Tibial nerve (tissue), 4 donors: ENCODE measurements at places on chromosomes 2 and 18.

DNA sequence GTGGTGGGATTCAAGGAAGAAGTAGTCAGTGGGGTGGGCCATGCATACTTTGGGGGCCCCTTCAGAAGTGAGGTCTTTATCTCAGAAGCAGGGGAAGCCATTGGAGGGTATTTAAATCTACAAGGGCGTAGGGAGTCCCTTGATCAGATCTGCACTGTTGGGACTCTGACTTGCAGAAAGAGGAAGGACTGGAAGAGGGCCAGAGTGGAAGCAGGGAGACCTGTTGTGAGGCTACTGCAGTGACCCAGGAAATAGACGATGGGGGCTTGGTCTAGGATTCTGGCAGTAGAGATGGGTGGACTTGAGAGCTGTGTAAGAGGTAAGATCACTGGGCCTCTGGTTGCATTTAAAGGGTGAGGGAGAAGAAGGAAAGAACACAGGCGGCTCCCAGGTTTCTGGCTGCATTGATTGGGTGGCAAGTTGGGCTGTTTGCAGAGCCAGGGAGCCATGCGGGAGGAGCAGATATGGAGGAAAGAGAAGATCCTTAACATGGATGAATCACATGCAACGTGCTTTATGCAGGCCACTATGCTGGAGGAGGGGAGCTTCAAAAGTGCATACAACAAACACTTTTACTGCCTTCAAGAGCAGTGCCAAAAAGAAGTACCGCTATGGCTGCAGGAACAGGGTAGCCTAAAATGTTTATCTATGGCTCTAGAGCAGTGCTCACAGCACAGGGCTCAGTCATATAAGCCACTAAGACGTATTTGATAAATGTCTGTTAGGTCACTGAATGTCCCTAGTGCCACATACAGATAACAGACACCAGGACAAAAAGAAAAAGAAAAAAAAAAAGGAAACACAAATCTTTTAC is 2.3 kb downstream of the SFXN5 start:
- H3K27ac ChIP-seq = peak overlapping the region; percentile 83
- H3K4me3 ChIP-seq = peak overlapping the region; percentile 84

GRCh38 chr18:59767732-59768131 is 70.5 kb upstream of the CCBE1 start:
- no peaks in the 10 kb centered on the region for H3K27me3 ChIP-seq
- no peaks in the 10 kb centered on the region for H3K36me3 ChIP-seq
- no peaks in the 10 kb centered on the region for H3K4me1 ChIP-seq
- DNase-seq = no peak
- H3K27ac ChIP-seq = no peak overlapping the region

GRCh38 chr2:241359481-241360045 is 3.5 kb downstream of the FARP2 start:
- H3K36me3 ChIP-seq = no peaks in the 10 kb centered on the region
- H3K4me3 ChIP-seq = no peak overlapping the region
- H3K4me1 ChIP-seq = no peaks in the 10 kb centered on the region
- no peak for DNase-seq
- H3K27me3 ChIP-seq = no peaks in the 10 kb centered on the region
- no peak overlapping the region for H3K27ac ChIP-seq

GRCh38 chr2:64244037-64244416 is 99.8 kb upstream of the PELI1 start:
- no peak overlapping the region for H3K4me3 ChIP-seq
- no peak for DNase-seq
- no peaks in the 10 kb centered on the region for H3K27me3 ChIP-seq
- H3K36me3 ChIP-seq = no peaks in the 10 kb centered on the region
- peaks cover 3% of the 10 kb centered on the region for H3K4me1 ChIP-seq

- no peak overlapping the region for H3K27ac ChIP-seq
- no peak for DNase-seq
- H3K4me3 ChIP-seq = no peak overlapping the region
- H3K4me1 ChIP-seq = no peaks in the 10 kb centered on the region
These were observed 47.4 kb upstream of the SMAD7 start for GRCh38 chr18:48997985-48998831.

GRCh38 chr2:152247337-152247695 is 71.8 kb upstream of the STAM2 start:
- no peaks in the 10 kb centered on the region for H3K27me3 ChIP-seq
- H3K36me3 ChIP-seq = no peaks in the 10 kb centered on the region
- no peak overlapping the region for H3K27ac ChIP-seq
- DNase-seq = no peak
- H3K4me3 ChIP-seq = no peak overlapping the region
- H3K4me1 ChIP-seq = peaks cover 26% of the 10 kb centered on the region

GRCh38 chr2:83186105-83186760 is 1272.8 kb downstream of the SUCLG1 start:
- H3K36me3 ChIP-seq = no peaks in the 10 kb centered on the region
- no peaks in the 10 kb centered on the region for H3K27me3 ChIP-seq
- no peaks in the 10 kb centered on the region for H3K4me1 ChIP-seq
- no peak overlapping the region for H3K4me3 ChIP-seq

DNA sequence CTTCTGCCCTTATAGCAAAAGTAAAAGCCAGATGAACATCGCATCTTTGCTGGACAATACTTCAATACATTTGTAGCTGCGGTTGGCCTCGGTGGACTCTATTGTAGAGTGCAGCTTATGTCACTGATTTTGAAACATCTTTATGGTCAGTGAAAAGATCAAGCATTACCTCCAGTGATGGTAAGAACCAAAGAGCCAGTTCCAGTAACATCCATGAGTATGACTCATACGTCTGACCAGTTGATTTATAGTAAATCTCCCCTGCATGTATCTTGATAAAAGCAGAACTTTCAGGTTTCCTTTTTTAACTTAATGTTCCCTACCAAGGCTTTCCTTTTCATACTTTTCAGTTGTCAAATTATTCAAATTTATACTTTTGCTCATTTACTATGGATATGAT is 119.2 kb upstream of the HNRNPA3 start:
- H3K4me3 ChIP-seq = no peak overlapping the region
- no peaks in the 10 kb centered on the region for H3K4me1 ChIP-seq
- H3K36me3 ChIP-seq = no peaks in the 10 kb centered on the region
- no peaks in the 10 kb centered on the region for H3K27me3 ChIP-seq

DNA sequence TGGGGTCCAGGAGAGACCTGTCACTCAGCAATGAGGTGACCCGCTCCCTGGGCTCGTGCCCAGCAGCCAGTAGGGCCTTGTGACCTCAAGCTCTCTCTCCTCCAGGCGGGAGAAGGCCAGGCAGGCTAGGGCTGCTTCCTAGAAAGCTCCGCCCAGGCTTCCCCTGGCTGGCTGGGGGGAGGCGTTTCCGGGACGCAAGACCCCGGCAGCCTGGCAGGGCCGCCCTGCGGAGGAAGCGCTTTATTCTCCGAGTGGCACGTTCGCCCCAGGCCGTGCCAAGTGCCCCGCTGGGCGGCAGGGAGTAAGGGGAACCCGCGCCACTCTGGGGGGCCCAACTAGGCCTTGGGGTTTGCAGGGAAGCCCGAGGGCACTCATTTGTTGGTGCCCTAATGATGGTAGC is 21.2 kb upstream of the EPAS1 start:
- peak overlapping the region; percentile 27 for H3K4me3 ChIP-seq
- no peak for DNase-seq
- no peak overlapping the region for H3K27ac ChIP-seq
- no peaks in the 10 kb centered on the region for H3K27me3 ChIP-seq
- no peaks in the 10 kb centered on the region for H3K36me3 ChIP-seq
- H3K4me1 ChIP-seq = no peaks in the 10 kb centered on the region

DNA sequence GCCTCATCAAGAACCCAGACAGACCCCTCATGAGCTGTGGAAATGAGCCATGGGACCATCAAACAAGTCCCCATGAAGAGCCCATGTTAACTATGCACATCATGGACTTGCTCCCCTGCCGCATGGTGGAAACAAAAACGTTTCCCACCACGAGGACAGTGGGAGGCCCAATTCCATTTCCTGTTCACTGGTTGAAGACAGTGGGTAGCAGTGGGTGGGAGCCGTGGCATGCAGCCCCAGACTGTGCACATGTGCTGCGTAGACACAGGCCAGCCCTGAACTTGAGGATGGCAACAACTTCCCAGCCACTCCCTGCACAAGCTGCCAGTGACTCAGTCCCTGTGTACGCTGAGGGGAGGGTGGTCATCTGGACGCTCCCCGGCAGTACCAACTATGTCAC is 108.4 kb upstream of the LMAN1 start:
- H3K4me1 ChIP-seq = no peaks in the 10 kb centered on the region
- no peak overlapping the region for H3K27ac ChIP-seq
- no peaks in the 10 kb centered on the region for H3K36me3 ChIP-seq
- no peaks in the 10 kb centered on the region for H3K27me3 ChIP-seq

DNA sequence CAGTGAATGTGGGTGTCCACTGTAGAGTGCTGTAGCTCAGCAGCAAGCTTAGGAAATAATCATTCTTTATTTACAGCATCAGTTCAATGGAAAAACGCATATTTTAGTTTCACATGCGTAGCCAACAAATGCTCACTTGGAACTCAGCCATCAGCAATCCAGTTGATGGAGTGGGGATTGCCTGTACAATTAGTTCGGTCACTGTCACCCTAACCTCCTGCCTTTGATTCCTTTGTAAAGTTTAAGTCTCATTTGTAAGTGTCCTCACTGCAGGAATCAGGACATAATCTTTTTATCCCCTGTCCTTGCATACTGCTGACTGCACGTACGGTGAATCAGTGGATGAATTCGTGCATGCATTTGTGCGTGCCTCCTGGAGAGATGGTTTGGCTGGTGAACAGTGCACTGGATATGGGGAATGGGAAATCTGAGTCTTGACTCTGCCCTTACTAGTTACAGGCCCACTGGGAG is 55.9 kb downstream of the RAB31 start:
- no peak overlapping the region for H3K27ac ChIP-seq
- H3K27me3 ChIP-seq = no peaks in the 10 kb centered on the region

- H3K4me3 ChIP-seq = no peak overlapping the region
- no peaks in the 10 kb centered on the region for H3K4me1 ChIP-seq
- H3K36me3 ChIP-seq = no peaks in the 10 kb centered on the region
- H3K27ac ChIP-seq = peak overlapping the region; percentile 49
These were observed 128.5 kb downstream of the STK39 start for GRCh38 chr2:168118733-168119514.

GRCh38 chr18:42813570-42813969 is 301.9 kb downstream of the RIT2 start:
- H3K4me3 ChIP-seq = no peak overlapping the region
- H3K36me3 ChIP-seq = no peaks in the 10 kb centered on the region
- no peaks in the 10 kb centered on the region for H3K27me3 ChIP-seq
- no peak overlapping the region for H3K27ac ChIP-seq
- H3K4me1 ChIP-seq = no peaks in the 10 kb centered on the region

- peaks cover 77% of the 10 kb centered on the region for H3K27me3 ChIP-seq
- no peaks in the 10 kb centered on the region for H3K36me3 ChIP-seq
- no peak for DNase-seq
- peak overlapping the region; percentile 61 for H3K4me3 ChIP-seq
- H3K4me1 ChIP-seq = peaks cover 31% of the 10 kb centered on the region
These were observed 141.8 kb downstream of the MEIS1 start for GRCh38 chr2:66576561-66577320.
